ENCODE measurements at places on chromosomes 3 and 15.

- peak; percentile 39 for DNase-seq
Measured at GRCh38 chr3:45553469-45553974, 41.0 kb upstream of the LIMD1 start.

DNA sequence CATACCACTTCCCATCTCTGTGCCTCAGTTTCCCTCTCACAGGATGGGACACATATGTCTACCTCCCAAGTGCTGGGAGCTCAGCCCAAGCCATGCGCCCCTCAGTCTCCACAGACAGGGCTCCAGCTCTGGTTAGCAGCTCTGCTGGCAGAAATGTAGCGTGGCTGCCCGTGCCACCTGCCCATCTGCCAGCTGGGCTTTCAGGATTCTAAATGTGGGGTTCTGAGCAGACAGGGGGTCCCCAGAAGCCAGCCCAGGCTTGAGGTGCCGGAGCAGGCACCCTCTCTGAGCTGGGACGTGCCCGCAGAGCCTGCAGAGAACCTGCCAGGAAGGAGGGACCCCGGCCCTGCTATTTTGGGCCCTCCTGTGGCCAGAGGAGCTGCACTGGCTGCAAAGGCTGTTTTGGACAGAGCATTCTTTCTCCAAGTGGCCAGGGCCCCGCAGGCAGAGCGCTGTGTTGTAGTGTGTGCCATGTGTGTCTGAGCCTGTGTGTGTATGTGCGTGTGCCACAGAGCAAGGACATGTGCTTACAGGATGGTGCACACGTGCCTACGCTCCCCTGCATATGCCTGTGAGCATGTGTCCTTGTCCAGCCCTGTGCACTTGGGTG is 31.7 kb downstream of the PSTPIP1 start:
- no peak for DNase-seq

- no peak for DNase-seq
Measured at GRCh38 chr3:45917146-45917898, 25.9 kb upstream of the CXCR6 start.

GRCh38 chr3:179304605-179305004 is 18.2 kb upstream of the ZNF639 start:
- DNase-seq, result no peak

DNA sequence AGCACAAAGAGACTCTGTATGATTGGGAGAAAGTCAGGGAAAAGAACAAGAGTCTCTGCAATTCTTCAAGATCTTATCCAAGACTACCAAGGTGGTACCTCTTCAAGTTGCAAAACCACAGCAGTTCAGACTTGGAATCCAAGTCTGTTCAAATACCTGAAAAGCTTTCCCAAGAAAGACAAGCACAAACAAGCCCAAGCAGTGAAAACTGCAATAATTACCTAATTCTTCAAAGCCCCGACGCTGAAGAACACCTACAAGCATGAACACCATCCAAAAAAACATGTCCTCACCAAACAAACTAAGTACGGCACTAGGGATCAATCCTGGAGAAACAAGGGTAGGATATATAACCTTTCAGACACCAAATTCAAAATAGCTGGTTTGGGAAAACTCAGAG is 299.3 kb upstream of the ALCAM start:
- DNase-seq, result no peak

DNA sequence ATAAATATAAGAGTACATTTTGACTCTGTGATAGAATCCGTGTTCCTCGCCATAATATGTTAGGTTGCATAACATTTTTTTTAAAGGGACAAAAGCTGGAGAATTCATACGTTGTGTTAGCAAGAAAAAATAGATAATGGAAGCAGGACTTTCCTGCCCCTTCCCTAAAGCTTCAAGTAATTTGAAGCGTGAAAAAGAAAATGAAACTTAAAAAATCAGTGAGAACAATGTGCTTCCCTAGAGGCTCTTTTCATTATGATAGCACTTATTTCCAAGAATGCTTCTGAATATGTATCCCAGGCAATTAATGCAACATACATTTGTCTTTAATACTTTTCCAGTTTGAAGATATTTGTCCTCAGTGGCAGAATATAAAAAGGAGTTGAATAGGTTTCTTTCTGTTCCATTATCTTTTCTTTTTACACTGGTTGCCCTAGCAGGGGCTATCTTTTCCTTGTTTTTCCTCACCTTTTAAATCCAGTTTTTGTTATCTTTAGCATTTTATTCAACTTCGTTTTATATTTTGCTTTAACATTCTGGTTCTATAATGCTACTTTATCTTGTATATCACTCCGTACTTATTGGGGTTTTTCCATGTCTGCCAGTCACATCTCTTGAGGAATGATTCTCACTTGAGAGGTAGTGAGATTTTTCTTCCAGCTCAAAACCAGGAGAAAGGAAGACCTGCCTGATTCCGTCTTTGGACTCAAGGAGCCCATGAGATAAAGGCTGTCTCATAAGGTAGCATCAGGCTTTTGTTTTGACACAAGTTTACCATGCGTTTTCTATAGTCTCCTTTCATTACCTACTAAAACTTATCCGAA is 113.8 kb downstream of the MBNL1 start:
- DNase-seq, result no peak

- no peak for DNase-seq
Measured at GRCh38 chr15:52805351-52806283, 15.5 kb upstream of the ONECUT1 start.

GRCh38 chr15:90545095-90545494 is 15.4 kb downstream of the CRTC3 start:
- no peak for DNase-seq

GRCh38 chr3:43892526-43892925 is 201.8 kb downstream of the ABHD5 start:
- no peak for DNase-seq

- DNase-seq, result peak; percentile 89
Measured at GRCh38 chr15:39770748-39771689, 11.6 kb downstream of the FSIP1 start.

- DNase-seq, result peak; percentile 52
Measured at GRCh38 chr3:21174461-21174860, 576.5 kb downstream of the ZNF385D start.

- DNase-seq, result peak; percentile 31
Measured at GRCh38 chr3:133443649-133444422, 44.0 kb downstream of the BFSP2 start.

DNA sequence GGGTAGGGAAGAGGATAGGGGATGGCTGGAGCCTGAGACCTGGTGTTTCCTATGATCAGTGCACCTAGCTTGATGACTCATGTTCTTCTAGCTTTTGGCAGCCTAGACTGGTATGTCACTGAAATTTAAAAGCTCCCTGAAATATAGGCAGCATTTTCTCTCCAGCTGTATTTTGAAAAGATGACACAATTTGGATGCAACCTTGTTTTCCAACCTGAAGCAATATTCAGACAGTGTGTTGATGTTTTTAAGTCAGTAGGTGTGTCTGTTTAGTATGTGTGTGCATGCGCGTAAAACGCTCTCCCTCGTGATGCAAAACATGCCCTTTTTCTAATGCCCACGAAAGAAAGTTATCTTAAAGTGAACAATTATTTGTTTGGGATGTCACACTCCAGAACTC is 58.5 kb downstream of the RPL22L1 start:
- peak; percentile 51 for DNase-seq

GRCh38 chr3:141255137-141255845 is 23.7 kb downstream of the PXYLP1 start:
- DNase-seq, result no peak

GRCh38 chr3:69665026-69665737 is 74.1 kb upstream of the MITF start:
- peak; percentile 14 for DNase-seq

DNA sequence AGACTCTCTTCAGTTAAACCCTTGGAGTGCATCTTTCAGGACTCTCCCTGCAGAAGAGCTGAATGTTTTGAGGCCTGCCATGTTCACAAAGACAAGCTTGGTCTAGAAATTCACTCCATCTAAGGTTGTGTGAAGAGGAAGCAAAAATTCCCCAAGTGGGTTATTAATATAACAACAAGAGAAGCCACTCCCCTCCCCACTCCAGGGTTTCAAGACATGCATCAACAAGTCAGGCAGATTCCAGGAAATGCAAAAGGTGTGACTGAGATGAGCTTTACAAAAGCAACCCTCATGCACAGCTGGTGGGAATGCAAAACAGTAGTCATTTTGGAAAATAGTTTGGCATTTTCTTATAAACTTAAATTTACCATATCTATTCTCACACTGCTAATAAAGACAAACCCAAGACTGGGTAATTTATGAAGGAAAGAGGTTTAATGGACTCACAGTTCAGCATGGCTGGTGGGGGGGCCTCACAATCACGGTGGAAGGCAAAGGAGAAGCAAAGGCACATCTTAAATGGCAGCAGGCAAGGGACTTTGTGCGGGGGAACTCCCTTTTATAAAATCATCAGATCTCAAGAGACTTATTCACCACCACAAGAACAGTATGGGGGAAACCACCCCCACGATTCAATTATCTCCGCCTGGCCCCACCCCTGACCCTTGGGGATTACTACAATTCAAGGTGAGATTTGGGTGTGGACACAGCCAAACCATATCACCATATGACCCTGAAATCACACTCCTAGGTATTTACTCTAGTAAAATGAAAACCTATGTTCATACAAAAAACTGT is 31.3 kb downstream of the TARS3 start:
- no peak for DNase-seq

GRCh38 chr3:119300991-119301391 is 6.8 kb downstream of the ARHGAP31 start:
- DNase-seq, result peak; percentile 31

DNA sequence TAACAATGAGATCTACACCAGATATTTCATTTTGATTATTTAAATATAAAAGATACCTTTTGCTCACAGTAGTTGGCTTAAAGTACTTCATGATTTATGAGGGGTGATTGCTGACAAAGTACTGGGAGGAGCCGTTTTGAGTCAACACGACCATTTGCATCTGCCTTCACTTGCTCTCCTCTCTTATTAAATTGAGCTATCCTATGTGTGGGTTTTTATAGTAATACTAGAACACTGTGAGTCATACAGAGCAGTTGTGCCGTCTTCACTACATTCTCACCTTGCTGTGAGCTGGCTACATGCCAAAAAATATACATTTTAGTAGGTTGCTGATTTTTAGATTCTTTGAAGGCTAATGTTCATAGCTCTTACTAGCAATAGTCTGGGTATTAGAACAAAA is 161.2 kb downstream of the ALCAM start:
- DNase-seq, result peak; percentile 46

DNA sequence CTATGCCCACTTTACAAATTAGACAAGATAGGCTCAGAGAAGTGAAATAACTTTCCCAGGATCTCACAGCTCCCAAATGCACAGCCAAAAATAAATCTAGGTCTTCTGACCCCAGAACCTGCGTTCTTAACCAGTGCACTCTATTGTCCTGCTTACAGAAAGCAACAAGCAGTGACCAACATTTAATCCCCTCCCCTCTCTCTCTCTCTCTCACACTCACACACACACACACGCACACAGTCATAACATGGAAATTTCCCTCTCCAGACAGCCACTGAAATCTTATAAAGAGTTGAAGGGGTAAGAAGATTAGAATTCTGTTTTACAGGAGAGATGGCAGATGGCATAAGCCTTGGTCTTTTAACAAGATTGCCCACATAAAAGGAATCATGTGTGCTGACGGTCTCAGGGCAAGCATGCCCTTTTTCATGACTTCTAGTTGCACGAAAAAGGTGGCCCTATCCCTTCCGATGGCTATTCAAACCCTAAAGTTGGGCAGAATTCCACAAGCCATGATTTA is 29.4 kb downstream of the EOGT start:
- DNase-seq, result no peak

GRCh38 chr3:188756241-188756640 is 415.5 kb upstream of the TPRG1 start:
- DNase-seq, result no peak

DNA sequence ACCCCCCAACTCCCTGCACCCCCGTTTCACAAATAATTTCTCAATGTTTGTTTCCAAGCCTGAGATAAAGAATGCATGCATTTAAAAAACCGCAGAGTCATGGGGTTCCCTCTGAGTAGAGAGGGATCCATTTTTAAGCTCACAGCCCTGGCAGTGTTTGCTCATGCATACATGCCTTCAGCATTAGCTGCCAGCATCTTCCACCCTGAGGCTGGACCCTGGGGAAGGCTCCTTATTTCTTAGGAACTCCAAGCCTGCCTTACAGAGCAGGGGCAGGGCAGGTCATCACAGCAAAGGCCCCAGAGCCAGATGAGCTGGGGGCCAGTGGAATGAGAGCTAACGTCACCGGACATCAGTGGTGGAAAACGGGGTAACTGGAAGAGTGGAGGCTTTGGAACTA is 31.3 kb downstream of the TLE3 start:
- peak; percentile 33 for DNase-seq

- no peak for DNase-seq
Measured at GRCh38 chr3:169472259-169472900, 191.1 kb downstream of the MECOM start.

DNA sequence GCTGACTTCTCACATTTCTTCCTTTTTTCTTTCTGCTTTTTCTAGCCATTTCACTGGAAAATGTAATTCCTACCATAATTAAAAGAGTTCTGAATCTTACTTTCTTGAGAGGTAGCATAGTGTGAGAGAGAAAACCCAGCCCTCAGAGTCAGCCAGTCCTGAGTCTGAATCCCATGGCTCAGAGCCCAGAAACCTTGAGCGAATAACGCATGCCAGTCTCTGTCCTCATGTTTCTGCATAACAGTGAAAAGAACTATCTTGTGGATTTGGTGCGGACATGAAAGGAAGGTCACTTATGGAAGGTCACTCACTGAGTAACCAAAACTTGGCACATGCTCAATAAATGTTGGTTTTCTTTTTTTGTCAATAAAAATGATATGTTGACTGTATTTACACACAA is 29.3 kb upstream of the SLCO3A1 start:
- DNase-seq, result no peak

DNA sequence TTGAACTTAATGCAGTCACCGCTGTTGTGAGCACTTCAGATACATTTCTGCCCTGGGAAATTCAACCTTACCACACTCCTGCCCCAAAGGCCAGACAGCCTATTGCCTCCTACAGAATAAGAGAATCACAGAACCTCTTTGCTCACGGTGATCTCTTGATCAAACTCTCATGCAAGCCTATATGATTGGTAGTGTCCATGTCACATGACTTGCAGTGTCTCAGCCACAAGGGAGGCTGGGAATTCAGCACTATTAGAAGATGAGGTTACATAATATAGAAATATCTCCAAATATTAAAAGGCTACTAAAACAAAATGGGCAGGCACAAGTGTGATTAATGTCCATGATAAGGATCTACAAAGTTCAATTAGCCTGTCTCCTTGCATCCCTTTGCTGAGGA is 3.8 kb upstream of the PCOLCE2 start:
- DNase-seq, result no peak

- DNase-seq, result peak; percentile 70
Measured at GRCh38 chr3:152365766-152366593, 97.3 kb downstream of the MBNL1 start.

DNA sequence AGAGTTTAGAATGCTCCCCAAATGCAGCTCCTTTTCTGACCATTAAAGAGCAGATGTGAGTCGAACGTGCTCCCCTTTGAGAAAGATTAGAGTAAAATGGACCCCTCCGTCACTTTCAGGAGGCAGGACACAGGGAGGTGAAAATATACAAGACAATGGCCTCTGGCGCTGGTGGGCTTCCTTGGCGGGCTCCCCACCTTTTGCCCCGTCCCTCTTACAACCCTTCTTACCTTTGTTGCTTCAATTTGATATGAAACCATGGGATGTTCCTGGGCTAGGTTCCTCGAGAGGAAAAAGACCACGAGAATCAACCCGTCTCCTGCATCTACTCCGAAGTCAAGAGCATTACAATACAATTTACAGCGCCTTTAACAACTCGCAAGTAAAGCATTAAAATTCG is 214.2 kb downstream of the MEIS2 start:
- no peak for DNase-seq
